Bronchial epithelial cell (primary cell): ENCODE measurements at places on chromosomes 3 and 15.
A peak's percentile ranks its signal among the peaks of the same experiment; 100 is the strongest.

GRCh38 chr3:100465892-100466777, 26.3 kb upstream of the TMEM45A start:
- peak; percentile 12 for DNase-seq

DNA sequence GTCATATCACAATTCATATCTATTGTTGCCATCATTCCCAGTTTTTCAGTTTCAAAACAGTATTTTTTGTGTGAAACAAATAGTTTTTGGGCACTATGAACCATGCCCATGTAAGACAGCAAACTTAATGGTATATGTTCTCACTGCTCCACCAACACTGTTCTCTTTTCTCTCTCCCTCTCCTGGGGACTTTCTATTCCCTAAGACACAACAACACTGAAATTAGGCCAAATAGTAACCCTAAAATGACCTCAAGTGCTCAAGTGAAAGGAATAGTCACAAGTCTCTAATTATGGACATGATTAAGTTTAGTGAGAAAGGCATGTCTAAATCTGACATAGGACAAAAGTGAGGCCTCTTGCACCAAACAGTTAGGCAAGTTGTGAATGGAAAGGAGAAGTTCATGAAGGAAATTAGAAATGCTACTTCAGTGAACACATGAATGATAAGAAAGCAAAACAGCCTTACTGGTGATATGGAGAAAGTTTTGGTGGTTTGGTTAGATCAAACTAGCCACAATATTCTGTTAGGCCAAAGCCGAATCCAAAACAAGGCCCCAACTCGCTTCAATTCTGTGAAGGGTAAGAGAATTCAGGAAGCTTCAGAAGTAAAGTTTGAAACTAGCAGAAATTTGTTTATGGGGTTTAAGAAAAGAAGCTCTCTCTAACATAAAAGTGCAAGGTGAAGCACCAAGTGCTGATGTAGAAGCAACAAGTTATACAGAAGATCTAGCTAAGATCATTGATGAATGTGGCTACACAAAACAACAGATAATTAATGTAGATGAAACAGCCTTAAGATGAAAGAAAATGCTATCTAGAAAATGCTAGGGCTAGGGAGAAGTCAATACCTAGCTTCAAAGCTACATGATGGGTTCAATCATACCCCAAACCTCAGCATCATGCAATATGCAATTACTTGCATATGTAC, 104.2 kb downstream of the CBLB start:
- no peak for DNase-seq

- DNase-seq, result no peak
Observed at GRCh38 chr3:82265747-82266146, 504.3 kb upstream of the GBE1 start.

DNA sequence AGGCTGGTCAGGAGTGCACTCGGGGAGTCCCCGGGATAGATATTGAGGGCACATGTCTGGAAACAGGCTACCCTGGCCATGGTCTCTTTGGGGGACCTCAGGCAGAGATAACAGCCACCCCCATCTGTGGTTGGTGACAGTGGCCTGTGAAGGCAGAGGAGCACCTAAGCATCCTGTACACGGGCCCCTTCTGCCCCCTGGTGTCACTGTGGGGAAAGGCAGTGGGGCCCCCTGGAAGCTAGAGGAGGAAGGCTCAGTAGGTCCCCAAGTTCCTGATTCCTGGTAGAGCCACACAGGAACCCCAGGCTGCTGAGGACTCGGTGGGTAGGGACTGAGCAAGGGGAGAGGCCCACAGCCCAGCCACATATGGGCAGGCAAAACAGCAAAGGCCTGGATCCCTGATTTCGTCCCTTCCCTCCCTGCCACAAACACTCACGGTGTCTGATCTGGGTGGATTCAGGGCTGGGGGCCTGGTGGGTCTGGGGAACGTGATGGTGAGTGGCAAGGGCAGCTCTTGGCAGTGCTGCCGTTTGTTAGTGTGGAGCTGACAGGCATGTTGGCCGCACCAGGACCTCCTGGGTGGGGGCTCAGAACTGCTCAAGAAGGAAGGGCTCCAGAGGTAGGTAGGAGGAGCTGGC, 14.1 kb upstream of the CXCR6 start:
- peak; percentile 17 for DNase-seq

- peak; percentile 79 for DNase-seq
Observed at GRCh38 chr15:45200799-45201556, 13.2 kb upstream of the SHF start.

DNA sequence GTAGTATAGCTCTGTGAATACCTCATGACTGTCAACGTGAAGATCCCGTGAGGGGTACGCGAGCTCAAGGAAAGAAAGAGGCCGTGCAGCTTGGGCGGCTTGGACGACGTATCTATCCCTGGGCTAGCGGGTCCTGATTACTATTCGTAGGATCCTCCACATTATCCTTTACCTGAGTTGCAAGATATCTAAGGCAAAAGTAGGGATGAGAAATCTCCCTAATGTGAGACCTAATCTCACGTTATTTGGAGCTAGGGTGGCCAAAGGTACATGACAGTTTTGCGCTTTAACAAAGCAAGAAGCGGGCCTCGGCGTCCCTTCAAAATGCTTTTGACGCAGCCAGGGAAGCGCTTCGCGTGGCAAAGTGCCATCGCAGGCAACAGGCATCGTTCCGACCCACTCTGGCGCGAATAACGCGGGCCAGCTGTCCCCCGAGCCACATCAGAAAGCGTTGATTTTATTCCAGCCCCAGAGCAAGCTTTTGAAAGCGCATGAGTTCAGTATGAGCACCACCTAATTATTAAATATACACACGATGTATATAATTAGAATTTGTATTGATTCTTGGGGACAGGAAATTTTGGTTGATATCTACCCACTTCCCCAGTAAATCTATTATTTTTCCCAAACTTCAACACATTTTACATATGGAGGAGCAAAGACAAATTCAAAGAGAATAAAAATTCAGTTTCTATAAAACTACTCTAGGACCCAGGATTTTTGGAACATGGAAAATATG, 2.5 kb upstream of the EOMES start:
- DNase-seq, result no peak

- no peak for DNase-seq
Observed at GRCh38 chr15:56950979-56951378, 32.5 kb downstream of the TCF12 start.

GRCh38 chr3:126745760-126746394, 41.8 kb downstream of the CHCHD6 start:
- peak; percentile 10 for DNase-seq
